GM12878 (cell line): ENCODE measurements at places on chromosomes 2 and 18.

DNA sequence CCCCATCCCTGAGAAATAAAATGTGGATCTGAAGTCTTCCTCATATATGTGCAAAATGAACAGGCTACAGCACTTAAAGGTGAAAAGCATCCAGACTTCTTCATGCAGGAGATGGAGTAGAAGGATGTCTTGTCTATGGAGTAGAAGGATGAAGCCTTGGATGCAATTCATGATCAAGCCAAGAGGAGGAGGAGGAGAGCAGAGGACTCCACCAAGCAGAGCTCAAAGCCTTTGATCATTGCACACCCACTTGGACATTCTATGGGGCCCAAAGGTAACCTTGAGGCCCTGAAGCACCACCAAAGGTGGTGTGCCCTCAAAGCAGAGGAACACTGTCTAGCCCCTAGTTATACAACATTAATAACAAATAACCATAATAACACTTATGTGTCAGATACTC is 17.3 kb downstream of the ACMSD start:
- no peak for DNase-seq

DNA sequence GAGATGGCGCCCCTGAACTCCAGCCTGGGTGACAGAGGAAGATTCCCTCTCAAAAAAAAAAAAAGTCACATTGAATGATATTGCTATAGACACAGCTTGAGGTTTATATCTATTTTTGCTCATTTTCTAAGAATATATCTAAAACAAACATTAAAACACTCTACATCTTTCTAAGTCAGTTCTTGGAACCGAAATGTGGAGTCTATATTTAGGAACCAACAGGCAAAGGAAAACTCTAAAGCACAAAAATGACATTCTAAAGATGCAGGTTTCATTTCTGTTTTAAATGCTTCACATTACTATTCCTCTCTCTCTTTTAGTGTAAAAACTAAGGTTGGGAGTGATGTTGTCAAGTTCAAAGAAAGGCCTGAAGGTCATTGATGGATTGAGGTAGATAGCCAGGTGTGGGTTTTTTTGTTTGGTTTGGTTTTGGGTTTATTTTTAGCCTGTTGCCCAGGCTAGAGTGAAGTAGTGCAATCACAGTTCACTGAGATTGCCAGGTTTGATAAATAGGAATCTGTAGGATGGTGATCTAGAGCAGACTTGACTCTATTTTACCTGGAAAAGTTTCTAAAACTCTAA is 194.0 kb upstream of the RBBP8 start:
- DNase-seq = no peak

GRCh38 chr2:32591669-32592463 is 36.0 kb upstream of the TTC27 start:
- peak; percentile 9 for DNase-seq

DNA sequence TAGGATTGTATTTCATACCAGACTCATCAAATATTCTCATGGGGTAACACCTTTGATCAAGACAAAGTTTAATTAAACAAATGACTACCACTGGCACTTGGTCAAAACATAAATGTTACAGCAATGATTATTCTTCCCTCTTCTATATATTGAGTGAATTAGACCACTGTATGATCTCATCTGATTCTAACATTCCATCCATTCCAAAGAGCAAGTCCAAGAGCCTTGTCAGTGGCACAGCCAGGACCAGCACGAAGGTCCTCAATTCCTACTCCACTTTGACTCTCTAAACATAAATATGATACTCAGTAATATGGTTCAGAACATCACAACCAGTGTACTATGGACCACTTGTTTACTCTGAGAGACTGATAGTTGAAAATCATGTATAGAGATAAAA is 86.4 kb downstream of the AP1S3 start:
- no peak for DNase-seq

- DNase-seq = peak; percentile 60
Measured at GRCh38 chr2:11749646-11750349, 3.4 kb downstream of the LPIN1 start.

- no peak for DNase-seq
Measured at GRCh38 chr2:171893196-171893823, 734 bp downstream of the SLC25A12 start.

DNA sequence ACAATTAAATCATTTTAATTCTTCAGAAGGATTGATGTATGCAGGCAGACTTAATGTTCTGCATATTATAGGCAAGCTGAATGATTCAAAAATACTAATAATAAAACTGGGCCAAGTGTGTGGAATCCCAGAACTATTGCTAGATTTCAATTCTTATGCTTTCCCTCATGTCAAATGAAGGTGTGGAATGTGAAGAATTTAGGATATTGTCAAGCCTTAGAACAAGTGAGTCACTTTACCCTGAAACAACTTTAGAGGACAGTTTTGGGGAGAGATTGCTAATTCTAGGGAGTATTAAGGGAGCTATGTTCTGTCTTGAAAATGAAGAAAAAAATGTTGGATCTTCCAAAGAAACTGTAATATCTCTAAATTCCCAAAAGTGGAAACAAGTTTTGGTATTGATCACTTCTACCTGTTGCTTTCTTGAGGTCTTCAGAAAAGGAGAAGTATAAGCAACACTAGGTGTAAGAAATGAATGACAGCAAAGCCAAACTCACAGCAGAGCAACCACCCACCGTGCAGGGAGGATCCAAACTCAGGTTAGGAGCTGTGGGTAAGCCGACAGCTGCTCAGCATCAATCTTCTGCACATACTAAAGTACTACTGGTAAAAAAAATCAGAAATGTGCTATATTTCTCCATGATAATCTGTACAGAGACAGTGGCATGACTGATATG is 818.1 kb downstream of the SLC4A3 start:
- DNase-seq = no peak

- no peak for DNase-seq
Measured at GRCh38 chr2:63576546-63576945, 11.7 kb downstream of the WDPCP start.

DNA sequence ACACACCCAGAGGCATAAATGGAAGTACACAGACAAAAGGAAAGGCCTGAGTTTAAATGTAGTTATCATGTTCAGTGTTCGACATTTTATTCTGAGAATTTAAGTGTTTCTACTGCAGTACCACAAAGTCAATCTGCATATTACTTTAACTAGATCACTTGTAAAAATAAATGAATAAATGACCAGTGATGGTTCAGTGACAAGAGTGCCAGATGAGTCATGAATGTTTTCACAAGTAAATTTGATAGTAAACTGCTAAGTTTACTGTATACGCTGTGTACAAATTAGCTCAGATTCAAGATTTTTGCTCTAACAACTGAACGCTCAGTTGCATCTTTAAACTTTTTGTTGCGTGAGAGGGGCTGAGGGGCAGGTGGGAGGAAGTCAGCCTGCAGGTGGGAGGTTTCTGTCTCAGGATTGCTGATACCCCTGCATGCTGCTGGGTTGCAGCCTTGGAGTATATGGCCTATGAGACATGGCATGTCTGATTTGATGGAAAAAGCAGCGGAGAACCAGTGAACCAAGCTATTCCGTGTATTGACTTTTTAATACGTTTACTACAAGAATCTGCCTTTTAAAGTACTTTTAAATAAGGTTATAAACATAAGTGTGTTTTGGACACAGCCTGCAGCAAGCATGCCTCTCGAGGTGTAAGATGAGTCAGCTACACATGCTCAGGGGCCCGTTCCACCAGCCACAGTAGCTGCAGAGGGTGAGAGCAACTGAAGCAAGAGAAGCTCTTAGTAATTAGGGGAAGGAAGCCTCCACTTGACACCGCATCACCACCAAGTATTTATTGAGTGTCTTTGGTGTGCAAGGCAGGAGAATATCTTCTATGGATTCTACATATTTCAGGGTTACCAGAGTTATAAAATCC is 245.1 kb downstream of the NEDD4L start:
- no peak for DNase-seq

- DNase-seq = no peak
Measured at GRCh38 chr2:190713471-190713870, 64.6 kb downstream of the NAB1 start.

- no peak for DNase-seq
Measured at GRCh38 chr2:140498360-140498759, 1632.5 kb downstream of the LRP1B start.

- DNase-seq = no peak
Measured at GRCh38 chr2:170113168-170113894, 64.6 kb upstream of the MYO3B start.

DNA sequence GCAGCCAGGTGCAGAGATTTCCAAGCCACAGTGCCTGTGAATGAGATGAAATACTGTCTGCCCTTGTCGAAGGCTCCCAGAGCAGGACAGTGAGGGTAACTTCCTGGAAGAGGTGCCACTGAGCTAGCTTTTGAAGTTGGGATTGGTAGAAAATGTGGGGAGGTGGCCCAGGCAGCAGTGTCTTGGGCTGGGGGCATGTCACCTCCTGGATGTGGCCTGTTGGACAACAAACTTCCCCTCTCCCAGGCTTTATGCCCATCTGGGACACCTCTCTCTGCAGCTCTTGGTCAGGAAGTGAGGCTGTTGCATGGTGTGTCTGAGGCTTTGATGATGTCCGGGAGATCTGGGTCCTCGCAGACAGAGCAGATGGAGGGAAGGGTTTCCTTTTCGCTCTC is 151.4 kb downstream of the DYSF start:
- no peak for DNase-seq

DNA sequence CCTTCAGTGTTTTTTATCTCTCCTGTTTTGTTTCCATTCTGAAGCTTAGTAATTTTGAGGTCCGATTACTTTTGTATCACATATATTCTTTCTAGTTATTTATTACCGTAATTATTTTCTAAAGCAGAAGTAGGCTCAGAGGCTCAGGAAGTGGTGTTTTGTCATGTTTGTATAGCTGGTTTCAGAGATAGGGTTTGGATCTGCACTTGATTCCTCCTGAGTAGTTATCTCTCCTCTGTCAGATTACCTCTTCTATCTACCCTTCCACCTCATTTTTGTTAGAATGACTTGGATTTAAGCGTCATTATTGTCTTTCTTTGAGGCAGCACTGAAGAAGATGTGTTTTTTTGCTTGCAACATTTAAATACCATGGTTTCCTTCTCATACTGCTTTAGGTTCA is 95.4 kb downstream of the MTA3 start:
- no peak for DNase-seq

DNA sequence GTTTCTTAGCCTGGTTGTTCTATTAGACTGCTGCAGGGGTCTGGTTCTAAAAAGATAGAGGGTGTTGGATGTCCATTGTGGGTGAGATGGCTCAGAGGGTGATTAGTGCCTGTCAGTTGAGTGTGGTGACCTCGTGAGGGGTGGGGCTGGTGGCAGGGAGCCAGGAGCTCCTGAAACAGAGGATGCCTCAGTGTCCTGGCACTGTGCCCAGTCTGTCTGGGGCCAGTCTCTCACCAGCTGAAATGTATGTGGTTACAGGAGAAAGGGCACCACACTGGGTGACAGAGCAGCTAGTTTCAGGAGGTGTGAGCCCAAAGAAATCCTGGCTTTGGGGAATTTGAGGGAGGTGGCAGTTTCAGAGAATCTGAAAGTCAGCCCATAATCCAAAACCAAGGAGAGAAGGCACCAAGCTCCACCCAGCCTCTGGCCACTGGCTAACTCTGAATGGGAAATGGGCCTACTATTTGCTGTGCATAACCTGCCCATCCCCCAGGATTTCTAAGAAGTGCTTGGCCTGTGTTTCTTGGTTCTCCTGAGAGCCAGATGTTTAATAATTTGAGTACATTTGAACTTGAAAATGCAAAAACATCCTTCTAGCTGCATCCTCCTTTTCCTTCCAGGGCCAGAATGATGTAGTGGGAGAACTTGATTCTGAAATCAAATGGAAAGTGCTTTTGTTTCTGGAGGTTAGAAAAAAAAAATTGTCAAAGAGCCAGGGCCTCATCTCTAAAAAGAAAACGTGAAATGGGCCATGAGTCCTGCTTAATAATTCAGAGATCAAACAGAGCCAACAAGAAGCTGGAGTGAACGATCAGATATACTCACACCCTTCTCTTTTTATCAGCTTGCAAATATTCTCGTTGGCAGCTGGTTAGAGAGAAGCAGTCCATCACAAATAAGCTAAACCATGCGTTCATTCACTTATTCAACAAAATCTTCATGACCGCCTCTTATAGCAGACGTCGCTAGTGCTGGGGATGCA is 92.3 kb downstream of the B3GNT2 start:
- DNase-seq = peak; percentile 94

- DNase-seq = no peak
Measured at GRCh38 chr18:41526054-41526453, 429.0 kb upstream of the PIK3C3 start.

- DNase-seq = no peak
Measured at GRCh38 chr18:6546229-6546628, 131.5 kb upstream of the L3MBTL4 start.

GRCh38 chr2:168916331-168916675 is 15.2 kb downstream of the G6PC2 start:
- DNase-seq = no peak

DNA sequence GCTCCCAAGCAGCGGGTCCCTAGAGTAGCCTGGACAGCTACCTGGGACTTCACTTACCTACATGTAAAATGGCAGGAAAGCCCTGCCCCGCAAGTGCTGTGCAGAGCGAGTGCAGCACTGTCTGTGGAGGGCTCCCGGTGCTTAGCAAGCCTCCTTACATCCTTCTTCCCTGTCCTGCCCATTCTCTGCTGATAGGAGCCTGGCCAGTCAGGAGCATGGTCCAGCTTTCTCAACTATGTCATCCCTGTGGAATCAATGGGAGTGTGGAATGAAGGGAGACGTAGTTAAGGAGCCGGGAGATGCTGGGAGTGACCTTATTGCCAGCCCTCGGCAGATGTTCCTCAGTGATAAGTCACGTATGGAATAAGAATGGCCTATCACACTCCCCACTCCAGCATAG is 661.9 kb upstream of the ID2 start:
- DNase-seq = no peak

GRCh38 chr2:215277944-215278343 is 33.9 kb upstream of the ATIC start:
- DNase-seq = no peak

- no peak for DNase-seq
Measured at GRCh38 chr2:64362562-64363026, 91.4 kb upstream of the LGALSL start.

GRCh38 chr18:6145645-6146306 is 250.5 kb upstream of the TMEM200C start:
- DNase-seq = no peak

DNA sequence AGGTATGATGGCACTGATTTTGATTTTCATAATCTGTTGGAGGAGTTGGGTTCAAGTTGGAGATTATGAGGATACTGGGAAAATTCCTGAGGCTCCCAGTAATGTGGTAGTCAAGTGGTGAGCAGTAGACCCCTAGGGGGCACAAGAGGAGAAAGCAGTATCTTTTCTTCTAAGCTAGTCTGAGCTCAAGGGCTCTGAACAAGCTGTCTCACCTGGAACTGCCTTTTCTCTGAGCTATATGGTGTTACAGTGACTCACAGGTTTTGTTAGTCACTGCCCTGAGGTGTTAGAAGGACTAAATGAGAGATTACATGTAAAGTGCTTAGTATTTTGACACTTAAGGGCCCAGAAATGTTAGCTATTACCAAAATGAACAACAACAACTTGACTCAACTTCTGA is 42.2 kb downstream of the CD302 start:
- DNase-seq = no peak

- no peak for DNase-seq
Measured at GRCh38 chr18:2111456-2111855, 459.8 kb downstream of the METTL4 start.
